ENCODE measurements at places on chromosomes 16 and 17. TPM values are rescaled to one million over a fixed set of nuclear protein-coding genes. Genes with fewer than 3 reads are reported as not detected.
A peak's percentile ranks its signal among the peaks of the same experiment; 100 is the strongest.

Gene NHLRC4
- polyA plus RNA-seq: 0.08 TPM

Gene CA10
- polyA plus RNA-seq: not detected

Gene SRCIN1
- polyA plus RNA-seq: 3.4 TPM

Gene CDH1
- 7.2 TPM for polyA plus RNA-seq

Gene DPEP3
- polyA plus RNA-seq: not detected

- no peak for DNase-seq
Measured at GRCh38 chr16:82149536-82149935, 20.5 kb downstream of the MPHOSPH6 start.

DNA sequence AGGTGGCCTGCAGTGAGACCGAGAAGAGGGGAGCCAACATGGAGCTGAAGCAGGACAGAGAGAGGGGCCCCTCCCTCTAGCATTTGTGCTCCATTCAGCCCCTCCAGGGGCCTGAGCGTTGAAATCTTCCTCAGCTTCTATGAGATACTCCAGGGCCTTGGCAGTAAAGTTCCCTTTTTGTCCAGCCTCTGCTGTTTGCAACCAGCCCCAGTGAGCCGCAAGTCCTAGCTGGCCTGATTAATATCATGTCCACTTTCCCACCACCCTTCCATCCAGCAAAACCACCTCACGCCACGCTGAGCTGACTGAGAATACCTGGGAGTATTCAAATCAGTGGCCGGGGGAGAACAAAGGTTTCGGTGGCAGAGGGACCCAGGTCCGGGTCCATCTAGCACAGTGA, 11.7 kb upstream of the RPH3AL start:
- no peak for DNase-seq

DNA sequence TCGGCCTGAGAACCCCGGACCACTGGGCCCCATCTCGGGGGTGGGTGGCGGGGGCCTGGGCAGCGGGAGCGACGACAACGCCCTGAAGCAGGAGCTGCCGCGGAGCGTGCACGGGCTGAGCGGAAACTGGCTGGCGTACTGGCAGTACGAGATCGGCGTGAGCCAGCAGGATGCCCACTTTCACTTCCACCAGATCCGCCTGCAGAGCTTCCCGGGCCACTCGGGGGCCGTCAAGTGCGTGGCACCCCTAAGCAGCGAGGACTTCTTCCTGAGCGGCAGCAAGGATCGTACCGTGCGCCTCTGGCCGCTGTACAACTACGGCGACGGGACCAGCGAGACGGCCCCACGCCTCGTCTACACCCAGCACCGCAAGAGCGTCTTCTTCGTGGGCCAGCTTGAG, 8.9 kb upstream of the SERPINF2 start:
- DNase-seq: no peak

GRCh38 chr17:14582996-14583395, 282.1 kb downstream of the HS3ST3B1 start:
- DNase-seq: no peak

DNA sequence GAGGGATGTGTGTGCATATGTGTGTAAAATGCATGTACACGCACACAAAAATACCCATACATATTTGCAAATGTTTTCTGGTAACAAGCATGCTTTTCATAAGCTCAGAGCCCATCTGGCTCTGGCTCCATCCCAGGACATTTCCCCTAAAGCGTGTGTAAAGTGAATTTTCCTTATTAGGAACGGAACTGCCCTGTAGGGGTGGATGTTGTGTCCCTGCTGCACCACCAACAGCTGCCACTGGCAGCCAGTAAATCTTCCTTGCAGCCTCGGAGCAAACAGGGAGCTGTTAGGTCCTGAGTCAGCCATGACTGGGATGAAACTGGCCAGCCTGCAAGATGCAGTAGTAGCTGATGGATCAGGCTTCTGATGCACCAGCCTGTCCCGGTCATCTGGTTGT, 393.5 kb downstream of the UTP18 start:
- peak; percentile 36 for DNase-seq

DNA sequence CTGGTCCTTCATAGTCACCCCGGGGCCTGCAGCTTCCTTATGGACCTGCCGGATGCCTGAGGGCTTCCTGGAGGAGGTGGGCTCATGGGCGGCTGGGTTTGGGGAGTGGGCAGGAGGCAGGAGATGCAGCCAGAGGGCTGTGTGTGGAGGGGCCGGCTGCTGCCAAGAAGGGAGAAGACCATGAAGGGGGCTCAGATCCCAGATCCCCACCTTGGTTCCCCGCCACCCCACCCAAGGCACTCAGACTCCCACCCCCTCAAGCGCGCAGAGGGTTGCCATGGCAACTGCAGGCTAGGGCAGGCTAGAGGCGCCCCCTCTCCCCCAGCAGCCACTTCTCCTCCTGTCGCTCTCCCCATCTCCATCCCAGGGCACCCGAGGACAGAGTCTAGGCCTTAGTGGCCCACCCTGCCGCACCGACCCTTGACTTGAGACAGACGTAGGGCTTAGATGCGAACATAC, 104.5 kb downstream of the CRLF3 start:
- DNase-seq: no peak

DNA sequence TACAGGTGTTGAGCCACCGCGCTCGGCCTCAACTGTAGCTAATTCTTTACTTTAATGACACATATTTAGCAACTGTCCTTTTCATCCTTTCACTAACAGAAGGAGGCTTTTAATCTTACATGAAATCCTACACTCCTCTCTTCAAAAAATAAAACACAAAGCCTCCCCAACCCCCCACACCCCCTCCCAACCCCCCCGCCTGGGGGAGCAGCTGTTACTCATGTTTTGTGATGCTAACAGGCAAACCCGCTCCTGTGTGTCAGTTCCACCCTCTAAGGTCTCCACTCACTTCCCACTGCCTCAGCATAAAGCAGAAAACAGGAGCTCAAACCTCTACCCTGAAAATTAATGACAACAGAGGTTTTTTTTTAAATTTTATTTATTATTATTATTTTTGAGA, 55.4 kb upstream of the SLC25A19 start:
- DNase-seq: no peak

- no peak for DNase-seq
Measured at GRCh38 chr16:79089735-79090284, 510.7 kb downstream of the MAF start.

- no peak for DNase-seq
Measured at GRCh38 chr17:36894925-36895324, 42.4 kb upstream of the LHX1 start.

GRCh38 chr16:62638964-62639870, 603.0 kb upstream of the CDH8 start:
- DNase-seq: no peak

DNA sequence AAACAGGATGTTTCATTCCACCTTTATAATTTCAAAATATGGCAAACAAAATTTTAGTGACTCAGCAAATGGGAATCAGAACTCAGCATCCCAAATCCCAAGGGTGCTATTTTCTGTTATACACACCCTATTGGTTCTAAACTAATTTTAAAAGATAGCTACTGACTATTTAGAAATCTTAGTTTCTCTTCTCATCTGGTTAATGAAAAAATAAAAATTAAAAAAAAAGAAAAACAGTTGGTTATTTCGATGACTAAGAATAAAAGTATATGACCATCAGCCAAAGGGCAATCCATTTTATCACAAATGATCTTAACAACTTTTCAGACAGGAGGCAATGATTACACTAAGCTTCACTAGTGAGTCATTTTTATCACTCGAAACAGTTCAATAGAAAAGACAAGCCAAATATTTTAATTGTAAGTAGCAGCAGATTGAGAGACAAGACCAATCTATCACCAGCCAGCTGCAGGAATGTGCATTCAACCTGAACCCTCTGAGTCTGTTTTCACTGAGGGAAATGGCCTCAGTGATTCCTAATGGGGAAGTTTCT, 15.2 kb downstream of the PHLPP2 start:
- DNase-seq: no peak

- no peak for DNase-seq
Measured at GRCh38 chr16:84278968-84279367, 15.7 kb upstream of the WFDC1 start.

DNA sequence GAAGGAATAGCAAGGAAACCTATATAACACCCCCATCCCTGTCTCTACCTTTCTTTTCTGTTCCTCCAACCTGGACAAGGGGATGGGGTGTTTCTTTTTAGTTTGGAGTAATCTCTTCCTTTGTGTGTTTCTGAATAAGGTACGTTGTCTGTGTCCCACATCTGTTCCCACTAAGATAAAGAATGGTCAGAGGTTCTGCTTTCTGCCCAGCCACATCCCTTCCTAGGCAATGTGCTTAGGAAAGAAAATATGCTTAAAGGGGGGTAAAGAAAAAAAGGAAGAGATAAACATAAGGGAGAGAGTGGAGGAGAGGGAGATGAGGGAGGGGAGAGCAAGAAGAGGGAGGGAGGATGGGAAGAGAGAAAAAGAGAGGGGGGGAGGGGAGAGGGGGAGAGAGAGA, 35.1 kb downstream of the SLC6A2 start:
- DNase-seq: no peak

GRCh38 chr16:2438121-2438520, 8.9 kb downstream of the CCNF start:
- no peak for DNase-seq

DNA sequence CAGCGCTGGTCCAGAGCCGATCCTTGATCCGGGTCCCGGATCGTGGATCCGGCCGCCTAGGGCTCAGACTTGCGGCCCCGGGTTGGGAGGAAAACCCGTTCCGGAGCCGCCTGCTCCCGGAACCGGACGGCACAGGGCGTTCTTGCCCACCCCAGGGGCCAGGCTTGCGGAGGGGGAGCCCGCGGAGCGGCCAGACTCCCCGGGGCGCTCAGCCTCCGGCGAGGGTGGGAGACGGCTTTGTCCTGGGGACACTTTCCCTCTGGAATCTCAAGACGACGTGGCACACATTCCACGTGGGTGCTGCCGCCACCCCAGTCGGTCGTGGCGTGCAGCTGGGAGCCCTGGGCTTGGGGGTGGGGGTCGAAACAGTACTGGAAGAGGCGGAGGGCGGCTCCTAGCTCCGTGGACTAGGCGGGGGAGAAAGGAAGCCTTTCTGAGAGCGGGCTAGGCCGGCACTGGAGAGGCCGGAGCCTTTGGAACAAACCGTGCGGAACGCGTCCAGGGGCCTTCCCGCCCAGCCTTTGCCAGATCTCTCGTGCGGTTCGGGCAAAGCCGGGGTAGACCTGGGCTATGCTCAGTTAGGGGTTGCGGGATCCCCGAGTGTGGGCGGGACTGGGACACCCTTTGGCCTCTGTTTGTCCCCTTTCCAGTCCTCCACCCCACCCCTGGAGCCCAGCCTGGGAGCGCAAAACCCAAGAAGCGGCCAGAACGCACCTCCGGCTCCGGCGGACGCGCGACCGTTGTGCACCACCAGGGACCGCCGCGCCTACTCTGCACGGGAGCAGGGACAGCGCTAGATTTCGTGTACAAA, 26.5 kb downstream of the SREBF1 start:
- DNase-seq: no peak
